Natural killer cell treated with Interleukin-12 subunit alpha and Interleukin-12 subunit beta and Interleukin-15 and Interleukin-18, amount 100 ng/mL, for 72 hours (primary cell): ENCODE measurements at places on chromosomes 4 and X. TPM values are rescaled to one million over a fixed set of nuclear protein-coding genes. Genes with fewer than 3 reads are reported as not detected.

Gene ZCCHC12
- total RNA-seq: not detected

Gene HTRA3
- not detected for total RNA-seq

Gene DDIT4L
- not detected for total RNA-seq

Gene SH2D1A
- 76.7 TPM for total RNA-seq

Gene CFP
- 2.3 TPM for total RNA-seq

Gene SAGE1
- total RNA-seq: not detected

Gene NELFA
- 59.3 TPM for total RNA-seq

Gene GPRASP1
- total RNA-seq: 1.1 TPM

DNA sequence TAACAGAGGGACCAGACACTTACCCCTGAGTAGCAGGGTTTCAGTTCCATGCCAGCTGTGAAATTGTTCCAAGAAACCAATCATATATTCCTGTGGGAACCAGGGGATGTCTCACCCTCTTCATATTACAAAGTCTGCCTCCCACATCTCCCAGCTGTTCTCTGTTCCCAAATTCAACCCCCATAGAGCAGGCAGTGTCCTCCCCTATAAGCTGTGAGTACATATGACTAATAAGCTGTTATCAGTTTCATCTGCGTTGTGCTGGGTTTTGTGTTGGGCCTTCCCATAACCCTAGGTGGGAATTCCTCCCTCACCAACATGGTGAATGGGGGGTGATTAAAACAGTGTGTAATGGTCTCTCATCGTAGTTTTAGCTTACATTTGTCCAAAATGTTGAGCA lies 41.0 kb downstream of the CEP44 start:
- no peak for DNase-seq
- no peaks in the 10 kb centered on the region for H3K27me3 ChIP-seq
- H3K4me3 ChIP-seq: no peak overlapping the region

GRCh38 chr4:53011259-53011905 lies 149.3 kb downstream of the RASL11B start:
- no peak for DNase-seq
- H3K27me3 ChIP-seq: no peaks in the 10 kb centered on the region
- peaks cover 9% of the 10 kb centered on the region for H3K4me1 ChIP-seq
- H3K27ac ChIP-seq: peak overlapping the region; percentile 72

- DNase-seq: no peak
- no peak overlapping the region for H3K4me3 ChIP-seq
- no peaks in the 10 kb centered on the region for H3K27me3 ChIP-seq
- H3K36me3 ChIP-seq: no peaks in the 10 kb centered on the region
- H3K27ac ChIP-seq: no peak overlapping the region
These were observed 10.2 kb downstream of the BEND2 start for GRCh38 chrX:18210470-18210869.

DNA sequence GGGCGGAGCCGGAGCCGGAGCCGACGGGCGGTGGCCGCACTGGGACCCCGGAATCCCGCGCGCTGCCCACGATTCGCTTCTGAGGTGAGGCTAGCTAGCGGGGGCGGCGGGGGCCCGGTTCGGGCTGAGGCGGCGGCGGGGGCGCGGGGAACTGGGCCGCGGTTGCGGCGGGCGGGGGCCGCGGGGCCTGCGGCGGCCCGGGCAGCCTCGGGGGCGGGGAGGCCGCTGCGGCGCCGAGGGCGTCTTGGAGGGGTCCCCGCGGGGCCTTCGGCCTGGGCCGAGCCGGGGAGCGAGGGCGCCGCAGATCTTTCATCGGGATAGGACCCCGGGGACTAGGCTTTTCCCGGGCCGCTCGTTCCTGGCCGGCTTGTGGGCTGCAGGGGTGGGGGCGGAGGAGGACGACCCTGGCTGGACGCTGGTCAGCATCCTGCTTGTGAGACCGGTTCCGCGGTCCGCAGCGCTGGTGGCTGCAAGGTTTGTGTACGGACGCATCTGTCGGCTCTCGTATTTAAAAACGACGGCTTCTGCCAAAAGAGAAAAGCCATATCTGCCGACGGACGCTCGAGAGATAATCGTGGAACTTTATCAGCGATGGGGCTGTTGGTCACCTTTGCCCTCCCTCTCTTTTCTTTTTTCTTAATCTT lies 419 bp downstream of the ADD1 start:
- peaks cover 53% of the 10 kb centered on the region for H3K4me1 ChIP-seq
- H3K36me3 ChIP-seq: peaks cover 10% of the 10 kb centered on the region
- peak overlapping the region; percentile 79 for H3K27ac ChIP-seq
- H3K4me3 ChIP-seq: peak overlapping the region; percentile 96
- DNase-seq: no peak

DNA sequence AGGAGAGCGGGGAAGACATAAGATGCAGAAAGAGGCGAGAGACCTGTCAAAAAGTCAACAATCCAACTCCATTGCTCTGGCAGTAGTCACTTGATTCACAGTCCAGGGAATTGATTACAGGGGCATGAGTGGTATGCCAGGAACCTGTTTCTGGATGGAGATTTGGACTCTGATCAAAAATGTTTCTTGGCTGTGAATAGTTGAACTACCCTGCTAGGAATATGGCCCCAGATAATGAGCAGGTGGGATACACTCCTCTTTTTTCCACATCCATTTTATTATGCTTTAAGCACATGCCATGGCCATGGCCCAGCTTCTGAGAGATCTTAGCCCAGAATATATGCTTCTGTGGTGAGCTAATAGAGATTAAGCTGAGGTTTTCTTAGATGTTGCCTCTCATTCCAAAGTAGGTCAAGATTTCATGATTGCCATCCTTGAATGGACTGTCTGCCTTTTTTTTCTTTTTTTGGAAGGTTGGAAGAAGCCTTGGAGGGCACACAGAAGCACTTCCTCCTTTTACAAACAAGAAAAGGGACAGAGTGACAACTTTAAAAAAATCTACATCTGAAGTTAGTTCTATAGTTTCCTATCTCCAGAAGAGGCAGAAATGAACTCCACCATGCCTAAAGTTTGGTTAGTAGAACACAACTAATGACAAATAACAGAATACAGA lies 121.9 kb downstream of the KIT start:
- DNase-seq: no peak
- peaks cover 6% of the 10 kb centered on the region for H3K4me1 ChIP-seq
- no peak overlapping the region for H3K27ac ChIP-seq
- H3K36me3 ChIP-seq: no peaks in the 10 kb centered on the region

DNA sequence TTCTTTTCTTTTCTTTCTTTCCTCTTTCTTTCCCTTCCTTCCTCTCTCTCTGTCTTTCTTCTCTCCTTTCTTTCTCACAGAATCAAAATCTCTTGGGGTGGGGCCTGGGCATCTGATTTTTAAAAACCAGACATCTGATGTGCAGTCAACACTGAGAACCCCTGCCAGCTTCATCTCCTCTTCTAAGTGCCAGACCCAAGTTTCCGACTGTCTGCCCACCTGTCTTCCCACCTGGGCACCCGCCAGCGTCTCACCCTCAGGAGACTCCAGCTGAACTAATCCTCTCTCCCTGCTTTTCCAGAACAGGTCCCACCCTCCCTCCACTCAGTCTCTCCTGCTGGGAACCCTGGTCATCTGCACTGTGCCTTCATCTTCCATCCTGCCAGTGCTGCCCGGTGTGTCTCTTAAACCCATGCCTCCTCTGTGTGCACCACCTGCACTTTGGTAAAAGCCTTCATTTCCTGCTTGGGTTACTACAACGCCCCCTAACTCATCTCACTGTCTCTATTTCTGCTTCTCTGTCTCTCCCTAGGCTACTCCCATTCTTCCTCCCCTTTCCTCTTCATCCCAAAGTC lies 2.8 kb downstream of the SOD3 start:
- H3K27ac ChIP-seq: no peak overlapping the region
- no peak for DNase-seq
- H3K36me3 ChIP-seq: no peaks in the 10 kb centered on the region
- H3K27me3 ChIP-seq: peaks cover 38% of the 10 kb centered on the region
- H3K4me1 ChIP-seq: no peaks in the 10 kb centered on the region
- no peak overlapping the region for H3K4me3 ChIP-seq

DNA sequence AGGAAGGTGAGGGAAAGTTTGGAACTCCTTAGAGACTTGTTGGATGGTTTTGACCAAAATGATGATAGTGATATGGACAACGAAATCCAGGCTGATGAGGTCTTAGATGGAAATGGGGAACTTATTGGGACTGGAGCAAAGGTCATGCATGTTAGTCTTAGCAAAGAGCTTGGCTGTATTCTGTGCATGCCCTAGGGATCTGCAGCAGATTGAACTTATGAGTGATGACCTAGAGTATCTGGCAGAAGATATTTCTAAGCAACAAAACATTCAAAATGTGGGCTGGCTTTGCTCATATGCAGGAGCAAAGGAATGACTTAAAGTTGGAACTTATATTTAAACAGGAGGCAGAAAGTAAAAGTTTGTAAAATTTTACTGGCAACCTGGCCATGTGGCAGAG lies 489.3 kb upstream of the DIPK2B start:
- H3K27ac ChIP-seq: no peak overlapping the region
- no peaks in the 10 kb centered on the region for H3K4me1 ChIP-seq
- peaks cover 15% of the 10 kb centered on the region for H3K27me3 ChIP-seq
- peaks cover 11% of the 10 kb centered on the region for H3K36me3 ChIP-seq
- DNase-seq: no peak

GRCh38 chrX:19576742-19577141 lies 61.4 kb upstream of the MAP3K15 start:
- DNase-seq: no peak
- H3K4me1 ChIP-seq: peaks cover 7% of the 10 kb centered on the region
- no peak overlapping the region for H3K4me3 ChIP-seq
- H3K36me3 ChIP-seq: no peaks in the 10 kb centered on the region
- no peak overlapping the region for H3K27ac ChIP-seq
- H3K27me3 ChIP-seq: no peaks in the 10 kb centered on the region

DNA sequence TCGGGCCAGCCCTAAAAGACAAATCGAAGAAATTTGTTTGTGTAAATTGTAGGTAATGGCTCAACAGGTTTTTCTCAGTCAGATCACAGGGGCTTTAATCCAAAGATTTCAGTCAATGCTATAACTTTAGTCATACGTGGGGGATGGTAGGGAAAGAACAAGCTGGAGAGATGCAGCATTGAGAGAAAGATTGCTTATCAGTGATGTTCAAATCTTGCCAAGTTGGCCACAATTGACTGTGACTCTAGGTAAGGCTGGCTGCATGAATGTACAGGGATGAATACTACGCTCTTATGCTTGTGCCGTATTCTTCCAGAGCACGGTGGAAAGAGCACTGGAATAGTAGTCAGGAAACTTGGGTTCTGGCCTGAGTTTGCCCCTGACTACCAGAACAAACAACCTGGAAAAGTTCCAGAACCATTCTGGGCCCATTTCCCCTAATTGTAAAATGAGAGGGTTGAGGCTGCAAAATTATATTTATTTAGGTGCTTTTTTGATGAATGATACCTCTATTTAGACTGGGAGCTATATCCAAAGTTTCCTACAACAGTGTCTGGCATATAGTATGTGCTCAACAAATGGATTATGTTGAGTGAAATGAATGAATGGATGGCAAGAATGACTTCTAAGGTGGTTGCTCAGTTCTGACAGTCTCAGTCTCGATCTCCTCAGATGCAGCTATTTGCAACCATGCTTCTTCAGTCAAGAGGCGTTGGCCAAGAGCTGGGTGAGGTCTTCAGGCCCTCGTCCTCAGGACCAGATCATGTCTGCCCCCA lies 44.4 kb downstream of the TSC22D3 start:
- no peaks in the 10 kb centered on the region for H3K4me1 ChIP-seq
- H3K27me3 ChIP-seq: peaks cover 4% of the 10 kb centered on the region
- no peak overlapping the region for H3K4me3 ChIP-seq
- H3K36me3 ChIP-seq: no peaks in the 10 kb centered on the region

DNA sequence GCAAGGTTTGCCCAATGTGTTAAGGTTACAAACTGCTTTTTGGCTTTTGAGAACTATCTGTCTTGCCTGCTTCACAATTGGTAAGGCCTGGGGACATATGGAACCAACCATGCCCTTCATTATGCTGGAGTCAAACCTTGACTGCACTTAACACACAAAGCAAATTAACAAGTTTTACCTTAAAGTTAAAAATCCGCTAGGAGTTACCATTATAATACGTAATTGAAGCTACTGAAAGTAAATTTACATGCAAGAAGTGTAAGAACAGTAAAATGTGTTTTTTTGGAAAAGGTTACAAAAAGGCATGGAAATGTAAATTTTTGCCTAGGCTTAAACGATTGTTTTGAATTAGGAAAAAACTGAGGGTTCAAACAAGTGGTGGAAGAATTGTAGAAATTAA lies 69.7 kb downstream of the BMP15 start:
- DNase-seq: no peak
- peaks cover 17% of the 10 kb centered on the region for H3K27me3 ChIP-seq
- no peak overlapping the region for H3K4me3 ChIP-seq
- no peak overlapping the region for H3K27ac ChIP-seq
- no peaks in the 10 kb centered on the region for H3K36me3 ChIP-seq
- no peaks in the 10 kb centered on the region for H3K4me1 ChIP-seq

GRCh38 chrX:139691493-139691842 lies 16.5 kb downstream of the MCF2 start:
- peaks cover 11% of the 10 kb centered on the region for H3K27me3 ChIP-seq
- peak overlapping the region; percentile 58 for H3K4me3 ChIP-seq
- no peak for DNase-seq
- no peak overlapping the region for H3K27ac ChIP-seq
- H3K4me1 ChIP-seq: peaks cover 8% of the 10 kb centered on the region

GRCh38 chr4:153479101-153479500 lies 12.9 kb downstream of the TMEM131L start:
- peaks cover 9% of the 10 kb centered on the region for H3K36me3 ChIP-seq
- no peak overlapping the region for H3K4me3 ChIP-seq
- no peak for DNase-seq
- no peaks in the 10 kb centered on the region for H3K27me3 ChIP-seq
- H3K27ac ChIP-seq: peak overlapping the region; percentile 83

- peaks cover 34% of the 10 kb centered on the region for H3K4me1 ChIP-seq
- H3K36me3 ChIP-seq: peaks cover 5% of the 10 kb centered on the region
- no peak for DNase-seq
These were observed 159.6 kb upstream of the KLF3 start for GRCh38 chr4:38504396-38504715.

DNA sequence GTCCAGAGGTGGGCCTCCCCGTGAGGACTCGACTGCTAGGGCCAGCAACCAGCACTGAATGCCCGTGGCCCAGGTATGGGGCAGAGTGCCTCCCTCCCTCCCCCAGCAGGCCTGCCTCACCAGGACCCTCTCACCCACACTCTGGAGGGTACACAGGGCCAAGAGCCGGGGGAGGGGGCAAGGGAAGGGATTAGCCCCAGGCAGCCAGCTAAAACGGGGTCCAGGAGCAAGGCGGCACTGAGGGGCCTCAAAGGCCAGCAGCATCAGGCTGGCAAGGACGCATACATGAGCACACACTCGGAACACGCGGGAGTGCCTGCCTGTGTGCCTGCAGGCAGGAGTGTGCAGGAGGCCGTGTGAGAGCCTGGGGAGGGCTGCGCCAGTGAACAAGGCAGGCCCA lies 18.3 kb upstream of the DUSP9 start:
- H3K27ac ChIP-seq: no peak overlapping the region
- H3K36me3 ChIP-seq: peaks cover 6% of the 10 kb centered on the region
- H3K27me3 ChIP-seq: peaks cover 4% of the 10 kb centered on the region
- H3K4me1 ChIP-seq: no peaks in the 10 kb centered on the region
